ENCODE measurements at places on chromosomes 7 and 10.

- DNase-seq, result no peak
Observed at GRCh38 chr7:87810130-87810529, 66.0 kb downstream of the SLC25A40 start.

GRCh38 chr10:113648478-113648877 lies 15.4 kb downstream of the NRAP start:
- DNase-seq, result peak; percentile 44

DNA sequence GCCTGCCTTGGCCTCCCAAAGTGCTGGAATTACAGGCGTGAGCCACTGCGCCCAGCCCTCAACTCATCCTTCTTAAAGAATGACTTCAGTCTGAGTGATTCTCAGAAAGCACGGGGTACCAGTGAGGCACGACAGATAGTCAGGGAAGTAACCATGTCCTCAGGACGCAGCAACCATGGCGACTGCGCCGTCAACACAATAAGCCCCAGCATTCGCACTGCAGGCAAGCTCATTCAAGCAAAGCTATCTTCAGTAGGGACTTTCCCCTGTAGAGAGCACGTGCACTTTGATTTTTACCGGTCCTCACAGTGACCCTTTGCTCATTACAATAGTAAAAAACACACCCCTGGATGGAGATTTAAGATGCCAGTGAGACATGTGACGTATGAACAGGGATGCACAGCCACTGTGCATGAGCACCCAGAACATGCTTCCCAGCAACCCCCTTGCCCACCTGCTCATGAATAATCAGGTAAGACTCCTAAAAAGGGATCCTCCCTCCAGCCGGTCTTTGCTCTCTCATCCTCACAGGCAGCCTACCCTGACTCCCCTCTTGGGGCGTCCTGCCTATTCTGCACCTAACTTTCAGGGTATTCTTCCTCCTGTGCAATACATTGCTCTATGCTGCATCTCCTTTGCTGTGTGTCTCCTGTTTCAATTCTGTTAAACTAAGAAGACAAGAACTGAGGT lies 9.1 kb downstream of the WDR86 start:
- DNase-seq, result no peak

DNA sequence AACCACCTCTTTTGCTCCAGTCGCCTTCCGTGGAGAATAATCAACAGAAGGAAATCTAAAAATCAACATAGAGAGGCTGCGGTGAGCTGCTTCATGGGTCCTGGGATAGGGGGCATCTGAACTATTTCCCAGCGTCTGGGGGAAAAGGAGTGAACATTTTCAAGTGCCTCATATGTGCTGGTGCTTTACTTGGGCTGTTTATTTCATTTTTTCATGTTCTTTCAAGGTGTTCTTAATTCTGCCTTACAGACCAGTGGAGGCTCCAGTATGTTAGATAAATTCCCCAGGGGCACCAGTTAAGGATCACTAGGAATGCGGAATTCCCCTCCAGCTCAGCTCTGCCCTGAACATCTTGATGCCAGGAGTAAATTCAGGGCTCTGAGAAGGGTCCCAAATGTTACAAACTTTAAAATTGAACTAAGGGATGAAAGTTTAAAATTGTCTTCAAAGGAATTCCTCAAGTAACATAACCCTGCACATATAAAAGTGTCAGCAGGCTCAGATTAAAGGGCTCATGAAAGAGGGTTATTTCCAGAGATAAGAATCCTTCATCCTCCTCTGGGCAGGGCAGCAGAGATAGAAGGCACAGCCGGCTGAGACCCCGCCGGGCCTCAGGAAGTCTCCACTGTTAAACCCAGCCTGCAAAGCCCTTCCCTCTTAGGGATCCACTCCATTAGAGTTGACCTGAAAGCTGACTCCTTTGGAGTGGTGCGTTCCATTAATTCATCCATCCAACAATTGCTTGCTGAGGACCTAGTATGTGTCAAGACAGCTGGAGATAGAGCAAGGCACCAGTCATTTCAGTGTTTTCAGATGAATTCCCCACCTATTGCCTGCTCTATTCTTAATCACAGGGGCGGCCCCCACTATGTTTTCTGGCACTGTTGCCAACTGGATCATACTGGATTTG lies 345.8 kb downstream of the KCNMA1 start:
- DNase-seq, result peak; percentile 30

- DNase-seq, result no peak
Observed at GRCh38 chr10:18582803-18583202, 68.6 kb downstream of the NSUN6 start.
